ENCODE measurements at places on chromosomes 6 and 20. TPM values are rescaled to one million over a fixed set of nuclear protein-coding genes. Genes with fewer than 3 reads are reported as not detected.

The UBD gene
- not detected for total RNA-seq

The TRIM15 gene
- total RNA-seq: not detected

The SSR1 gene
- total RNA-seq: 203 TPM

The IL17A gene
- not detected for total RNA-seq

The LY6G6F gene
- total RNA-seq: not detected

The CST5 gene
- total RNA-seq: not detected

The FHL5 gene
- not detected for total RNA-seq

The ADGB gene
- total RNA-seq: not detected

The RIMS1 gene
- total RNA-seq: 1.3 TPM

The MAPK14 gene
- 51.9 TPM for total RNA-seq

The HLA-DQA1 gene
- not detected for total RNA-seq

The SPTLC3 gene
- 0.97 TPM for total RNA-seq

The HLA-DQB1 gene
- not detected for total RNA-seq

The PHF20 gene
- 34.5 TPM for total RNA-seq

The EFCAB8 gene
- total RNA-seq: 0.32 TPM

The TSPO2 gene
- total RNA-seq: not detected

The ARHGAP18 gene
- total RNA-seq: 47.1 TPM
